Memory B cell (primary cell): ENCODE measurements at places on chromosomes 1 and 21.

- DNase-seq = no peak
Measured at GRCh38 chr1:71967670-71968069, 314.7 kb downstream of the NEGR1 start.

GRCh38 chr1:218735436-218736032 lies 390.4 kb downstream of the TGFB2 start:
- DNase-seq = no peak

DNA sequence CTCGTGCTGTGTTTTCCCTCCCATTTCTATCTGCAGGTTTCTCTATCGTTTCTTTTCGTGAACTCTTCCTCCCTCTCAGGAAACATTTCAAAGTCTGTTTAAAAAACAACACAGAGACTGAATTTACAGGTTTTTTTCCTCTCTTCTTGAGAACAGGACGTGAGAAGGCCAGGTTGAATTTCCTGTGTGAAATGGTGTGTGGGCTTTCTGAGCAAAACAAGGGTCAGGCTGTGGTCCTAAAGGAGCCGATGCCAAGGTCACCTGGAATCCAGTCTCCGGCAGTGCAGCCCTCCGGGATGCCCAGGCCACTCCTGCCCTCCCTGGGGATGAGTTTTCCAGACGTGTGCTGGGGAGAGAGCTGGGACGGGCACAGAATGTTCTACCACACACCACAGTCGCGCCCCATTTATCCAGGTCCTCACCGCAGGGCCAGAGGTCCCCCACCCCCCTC lies 62.7 kb upstream of the RUNX3 start:
- no peak for DNase-seq

- DNase-seq = no peak
Measured at GRCh38 chr1:212974711-212975110, 24.4 kb downstream of the VASH2 start.

GRCh38 chr1:238341395-238341794 lies 450.7 kb upstream of the ZP4 start:
- DNase-seq = no peak

DNA sequence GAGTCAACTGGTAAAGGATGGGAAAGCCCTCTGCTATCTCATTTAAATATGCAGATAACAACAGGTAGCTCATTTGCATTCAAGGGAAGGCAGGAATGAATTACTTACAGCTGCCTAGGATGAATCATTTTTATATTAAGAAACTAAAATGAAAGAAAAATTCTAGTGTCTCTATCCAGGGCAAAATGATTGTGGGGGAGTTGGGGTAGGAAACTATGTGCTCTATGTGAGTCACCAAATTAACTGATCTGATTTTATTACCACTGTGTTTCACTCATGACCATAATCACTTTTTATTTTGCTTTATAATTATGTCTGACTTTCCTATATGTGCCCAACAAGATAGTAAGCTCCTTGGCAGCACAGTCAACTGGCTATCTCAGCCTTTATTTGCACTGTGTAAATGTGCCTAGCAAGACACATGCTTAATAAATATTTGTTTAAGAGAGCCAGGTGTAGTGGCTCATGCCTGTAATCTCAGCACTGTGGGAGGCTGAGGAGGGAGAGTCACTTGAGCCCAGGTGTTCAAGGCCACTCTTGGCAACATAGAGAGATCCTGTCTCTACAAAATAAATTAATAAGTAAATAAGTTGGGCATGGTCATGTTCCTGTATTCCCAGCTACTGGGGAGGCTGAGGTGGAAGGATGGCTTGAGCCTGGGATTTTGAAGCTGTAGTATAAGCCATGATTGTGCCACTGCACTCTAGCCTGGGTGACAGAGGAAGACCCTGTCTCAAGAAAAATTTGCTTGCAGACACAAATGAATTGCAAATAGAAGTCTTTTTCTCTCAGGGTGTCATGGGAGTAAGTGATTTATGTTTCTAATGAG lies 84.1 kb downstream of the SPAG17 start:
- DNase-seq = no peak

DNA sequence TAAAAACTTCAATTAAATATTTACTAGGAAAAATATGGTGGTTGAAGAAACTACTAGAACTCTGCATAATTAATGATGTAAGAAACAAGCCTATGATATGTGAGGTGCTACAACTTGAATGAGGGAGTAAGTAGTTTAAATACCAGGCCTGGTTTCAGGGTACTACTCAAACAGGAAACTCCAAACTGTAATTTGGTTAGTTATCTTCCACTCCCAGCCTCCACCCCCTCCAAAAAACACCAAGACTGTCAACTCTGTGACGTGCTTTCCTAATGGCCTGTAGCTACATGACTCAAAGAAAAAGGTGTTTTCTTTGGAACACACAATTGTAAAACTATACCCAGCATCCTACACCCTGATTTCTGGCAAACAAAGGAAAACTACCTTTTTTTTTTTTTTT lies 55.9 kb upstream of the RCC1 start:
- DNase-seq = no peak

DNA sequence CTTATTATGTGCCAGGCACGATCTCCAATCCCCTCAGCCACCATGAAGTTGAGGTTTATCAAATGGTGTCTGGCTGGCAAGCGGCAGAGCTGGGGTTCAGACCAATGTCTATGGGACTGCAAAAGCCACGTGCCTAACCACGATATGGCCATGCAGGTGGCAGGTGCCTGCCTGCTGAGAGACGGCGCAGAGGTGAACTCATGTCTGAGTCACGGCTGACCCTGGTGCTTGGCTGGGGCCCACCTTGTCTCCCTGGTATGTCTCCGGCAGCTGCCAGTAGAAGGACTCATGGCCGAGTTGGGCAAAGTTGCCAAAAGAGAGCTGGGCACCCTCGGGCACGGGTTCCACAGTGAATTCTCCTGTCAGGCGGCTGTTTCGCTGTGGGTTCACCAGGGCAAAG lies 59.9 kb downstream of the LDLRAD2 start:
- no peak for DNase-seq

- DNase-seq = no peak
Measured at GRCh38 chr1:89298461-89298860, 25.8 kb upstream of the GBP5 start.

- DNase-seq = no peak
Measured at GRCh38 chr21:32215306-32215685, 63.6 kb downstream of the MIS18A start.

GRCh38 chr21:31204801-31205200 lies 139.3 kb downstream of the TIAM1 start:
- no peak for DNase-seq

DNA sequence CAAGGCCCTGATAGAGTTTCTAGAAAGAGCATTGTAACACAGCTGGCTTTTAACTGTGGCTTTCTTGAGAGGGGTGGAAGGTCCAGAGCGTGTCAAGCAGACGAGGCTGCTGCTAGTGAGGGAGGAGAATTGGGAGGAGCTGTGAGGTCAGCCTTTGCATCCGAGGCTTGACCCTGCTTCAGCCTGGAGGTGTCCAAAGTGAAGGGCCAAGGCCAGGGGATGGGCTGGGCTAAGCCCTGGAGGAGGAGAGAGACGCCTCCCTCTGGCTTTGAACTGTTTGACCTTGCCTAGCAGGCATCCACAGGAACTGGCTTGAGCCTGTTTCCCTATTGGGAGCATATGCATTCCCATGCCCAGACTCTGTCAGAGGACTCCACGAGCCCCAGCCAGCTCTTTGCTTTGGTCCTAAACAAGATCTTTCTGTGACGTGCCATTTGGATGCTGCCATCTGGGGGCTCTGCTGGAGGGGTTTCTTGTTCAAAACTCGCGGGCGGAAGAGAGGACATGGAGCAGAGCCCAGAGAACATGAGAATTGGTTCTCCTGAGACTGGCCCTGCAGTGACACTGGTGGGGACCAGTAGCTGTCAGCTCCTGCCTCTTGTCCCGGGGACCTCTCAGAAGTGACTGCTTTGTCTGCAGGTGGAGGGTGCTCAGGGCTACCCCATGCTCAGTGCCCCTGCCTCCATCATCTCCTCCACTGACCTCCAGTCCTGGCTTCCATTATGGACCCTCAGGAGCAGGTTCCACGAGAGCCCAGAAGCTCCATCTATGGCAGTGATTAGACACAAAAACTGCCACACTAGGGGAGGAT lies 5.5 kb downstream of the ACTRT2 start:
- DNase-seq = no peak

GRCh38 chr1:230816018-230816417 lies 52.3 kb downstream of the C1orf198 start:
- DNase-seq = peak; percentile 3

- no peak for DNase-seq
Measured at GRCh38 chr1:211133393-211133835, 534 bp downstream of the KCNH1 start.

DNA sequence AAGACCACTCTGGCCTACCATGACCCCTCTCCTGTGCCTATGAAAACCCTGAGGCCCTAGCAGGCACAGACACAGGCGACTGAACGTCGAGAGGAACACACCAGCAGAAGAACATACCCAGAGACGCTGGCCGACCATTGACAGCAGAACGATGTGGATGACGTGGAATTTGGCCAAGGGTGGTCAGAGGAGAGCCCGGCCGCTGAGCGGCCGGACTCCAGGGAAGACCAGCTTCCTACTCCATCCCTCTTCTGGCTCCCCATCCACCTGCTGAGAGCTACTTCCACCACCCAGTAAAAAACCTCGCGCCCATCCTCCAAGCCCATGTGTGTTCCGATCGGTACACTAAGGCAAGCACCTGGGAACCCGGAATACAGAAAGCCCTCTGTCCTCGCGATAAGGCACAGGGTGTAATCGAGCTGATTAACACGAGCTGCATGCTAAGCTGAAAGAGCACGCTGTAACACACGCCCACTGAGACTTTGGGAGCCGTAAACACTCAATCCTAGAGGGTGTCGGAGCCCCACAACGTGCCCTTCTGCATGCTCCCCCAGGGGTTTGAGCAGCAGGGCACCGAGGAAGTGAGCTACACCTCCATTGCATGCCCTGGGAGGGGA lies 150.3 kb downstream of the CENPF start:
- no peak for DNase-seq

DNA sequence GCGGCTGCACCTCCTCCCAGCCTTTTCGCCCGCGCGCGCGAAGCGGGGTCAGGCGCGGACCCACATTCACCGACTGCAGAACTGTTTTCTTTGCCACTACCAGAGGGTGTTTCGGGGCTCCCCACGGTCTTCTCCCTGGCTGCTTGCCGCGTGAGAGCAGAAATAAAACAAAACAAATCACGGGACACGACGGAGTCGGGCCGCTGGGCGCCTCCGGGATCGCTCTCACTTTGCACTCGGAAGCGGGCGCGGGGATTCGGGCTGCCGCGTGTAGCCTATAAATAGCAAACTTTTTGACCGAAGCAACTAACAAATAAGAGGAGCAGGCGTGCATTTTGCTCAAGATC lies 412.3 kb upstream of the ESRRG start:
- no peak for DNase-seq

DNA sequence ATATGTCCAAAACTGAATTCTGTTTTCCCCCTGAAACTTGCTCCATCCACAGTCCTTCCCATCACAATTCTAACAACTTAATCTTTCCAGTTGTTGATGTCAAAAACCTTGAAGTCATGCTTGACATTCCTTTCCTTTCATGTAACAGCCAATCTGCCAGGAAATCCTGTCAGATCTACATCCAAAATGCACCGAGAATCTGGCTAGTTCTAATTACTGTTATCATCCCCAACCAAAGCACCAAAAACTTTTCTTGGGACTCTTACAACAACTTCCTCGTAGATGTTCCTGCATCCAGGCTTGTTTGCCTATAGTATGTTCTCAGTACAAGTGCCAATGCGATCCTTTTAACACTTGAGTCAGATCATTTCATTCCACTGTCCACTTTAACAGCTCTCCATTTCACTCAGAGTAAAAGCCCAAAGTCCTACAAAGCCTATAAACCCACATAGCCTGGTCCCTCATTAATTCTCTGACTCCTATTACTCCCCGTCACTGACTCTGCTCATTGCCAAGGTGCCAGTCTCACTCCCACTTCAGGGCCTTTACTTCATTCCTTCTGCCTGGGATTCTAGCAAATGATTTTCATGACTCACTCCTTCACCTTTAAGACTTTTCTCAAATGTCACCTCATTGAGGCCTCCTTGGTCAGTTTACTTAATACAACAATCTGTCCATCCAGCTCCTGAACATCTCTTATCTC lies 493.2 kb upstream of the NFIA start:
- DNase-seq = no peak

GRCh38 chr1:231139659-231140654 lies 21.9 kb upstream of the TRIM67 start:
- DNase-seq = no peak

DNA sequence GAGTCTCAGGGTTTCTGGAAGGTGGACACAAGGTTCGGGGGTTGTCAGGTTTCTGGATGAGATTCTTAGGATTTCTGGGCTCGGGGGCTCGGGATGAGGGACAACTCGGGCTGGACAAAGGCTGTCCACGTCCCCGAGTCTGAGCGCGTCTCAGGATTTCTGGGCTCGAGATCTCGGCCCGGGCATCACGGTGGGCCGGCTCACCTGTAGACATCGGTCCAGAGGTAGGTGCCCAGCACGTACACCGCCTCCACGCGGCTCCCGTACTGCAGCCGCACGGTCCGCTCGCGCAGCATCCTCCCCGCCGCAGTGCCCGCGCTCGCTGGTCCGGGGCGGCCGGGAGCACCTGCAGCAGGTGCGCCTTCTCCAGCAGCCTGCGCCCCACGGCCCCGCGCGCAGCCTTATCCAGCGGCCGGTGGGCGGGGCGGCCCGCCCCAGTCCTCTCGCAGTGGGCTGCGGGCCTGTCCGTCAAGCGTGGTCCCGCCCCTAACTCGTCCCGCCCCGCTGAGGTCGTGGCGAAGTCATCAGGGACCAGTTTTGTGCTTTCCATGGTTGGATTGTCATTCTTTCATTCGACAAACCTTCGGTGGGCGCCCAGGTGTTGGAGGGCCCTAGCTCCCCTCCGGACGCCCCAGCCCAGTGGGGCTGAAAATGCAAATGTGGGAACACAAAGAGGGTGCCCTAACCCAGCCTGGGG lies at the start of gene PADI2:
Gene PADI2, minus strand, starts transcription at position 376 of the 697 bp plus-strand sequence. Its CDS starts 80 bp downstream, at position 296.
- DNase-seq = peak; percentile 54

- DNase-seq = no peak
Measured at GRCh38 chr1:55726994-55727393, 511.8 kb upstream of the USP24 start.

DNA sequence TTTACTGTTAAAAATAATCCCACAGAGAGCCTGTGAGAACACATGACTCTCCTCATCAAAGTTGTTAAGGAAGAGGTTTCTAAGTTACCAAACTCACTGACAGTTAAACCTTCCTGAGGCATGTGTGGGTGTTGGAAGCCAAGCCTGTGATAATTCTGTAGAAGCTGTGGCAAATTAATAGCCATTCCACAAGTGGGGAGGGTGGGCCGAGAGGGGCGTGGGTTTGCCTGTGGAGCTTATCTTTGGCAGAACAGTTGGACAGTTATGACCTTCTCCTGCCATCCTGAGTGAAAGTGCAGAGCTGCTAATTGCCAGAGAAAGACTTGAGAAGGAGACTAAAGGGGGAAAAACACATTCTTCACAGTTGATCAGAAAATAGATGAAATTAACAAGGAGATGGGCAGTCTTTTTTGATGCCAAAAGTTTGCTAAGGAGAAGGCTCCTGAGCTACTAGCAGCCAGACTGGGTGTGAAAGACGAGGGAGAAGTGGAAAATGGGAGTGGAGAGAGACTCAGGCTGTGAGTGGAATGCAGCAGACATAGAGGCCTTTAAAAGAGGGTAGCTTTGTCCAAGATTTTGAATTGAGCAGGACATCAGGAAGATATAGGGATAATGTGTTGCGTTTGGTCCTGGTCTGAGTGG lies 1.6 kb upstream of the PLA2G2C start:
- no peak for DNase-seq
